ENCODE measurements at places on chromosomes 11 and 22.

DNA sequence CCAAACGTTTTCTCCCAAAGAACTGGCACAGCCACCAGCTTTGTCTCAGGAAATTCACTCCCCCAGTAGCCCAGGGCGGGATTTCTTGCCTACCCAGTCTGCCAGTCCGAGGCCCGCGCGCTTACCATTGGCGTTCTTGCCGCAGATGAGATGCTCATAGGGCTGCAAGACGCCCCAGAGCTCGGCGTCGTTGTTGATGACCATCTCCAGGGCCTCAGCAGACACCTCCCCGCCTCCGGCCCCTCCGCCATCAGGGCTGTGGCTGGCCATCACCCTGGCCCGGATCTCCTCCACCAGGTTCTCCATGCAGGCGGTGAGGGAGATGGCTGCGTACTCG, 1.3 kb downstream of the ABTB2 start:
- no peak for DNase-seq

DNA sequence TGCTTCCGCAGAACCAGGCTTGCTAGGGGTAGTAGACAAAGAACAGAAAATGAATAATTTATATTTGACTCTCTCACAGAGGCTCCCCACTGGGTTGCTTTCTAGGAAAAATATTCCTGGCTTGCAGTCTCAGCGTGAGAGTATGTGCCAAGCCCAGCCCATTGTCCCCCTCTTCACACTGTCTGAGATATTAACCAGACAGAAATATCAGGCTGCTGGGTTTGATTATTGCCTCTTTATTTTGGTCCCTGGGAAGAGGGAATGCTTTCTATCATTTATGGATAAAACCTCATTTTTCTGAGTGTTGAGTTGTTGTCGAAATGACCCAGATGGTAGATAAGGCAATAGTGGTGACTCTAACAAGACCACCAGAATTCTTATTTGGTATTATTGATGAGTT, 367.9 kb downstream of the METTL15 start:
- DNase-seq, result no peak

GRCh38 chr22:37166675-37167066, 17.0 kb upstream of the IL2RB start:
- peak; percentile 84 for DNase-seq

DNA sequence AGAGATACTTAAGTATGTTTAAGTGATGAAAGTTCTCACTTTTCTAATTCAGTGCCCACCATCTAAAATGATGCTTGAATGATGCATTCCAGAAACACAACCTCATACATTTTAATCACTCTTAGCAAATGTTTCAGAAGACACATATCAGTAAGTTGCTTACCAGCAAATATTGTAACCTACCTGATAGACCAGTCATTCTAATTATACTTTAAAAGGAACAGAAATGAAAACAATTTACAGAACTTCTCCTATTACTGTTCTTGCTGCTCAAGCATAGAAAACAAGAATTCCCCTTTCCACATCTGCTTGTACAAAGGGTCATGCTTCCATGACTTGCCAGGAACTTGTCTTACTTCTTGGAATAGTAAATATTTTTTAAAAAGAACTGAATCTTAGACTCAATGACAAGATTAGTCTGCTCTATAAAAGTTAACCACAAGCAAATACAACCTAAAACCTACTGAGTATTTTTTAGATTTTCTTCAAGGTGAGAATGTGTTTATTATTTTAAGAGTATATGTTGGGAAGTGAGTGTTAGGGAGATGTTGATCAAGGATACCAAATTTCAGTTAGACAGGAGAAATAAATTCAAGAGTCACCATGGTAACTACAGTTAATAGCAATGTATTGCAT, 82.0 kb upstream of the SC5D start:
- DNase-seq, result no peak

GRCh38 chr11:96704847-96705246, 315.0 kb downstream of the JRKL start:
- DNase-seq, result no peak

DNA sequence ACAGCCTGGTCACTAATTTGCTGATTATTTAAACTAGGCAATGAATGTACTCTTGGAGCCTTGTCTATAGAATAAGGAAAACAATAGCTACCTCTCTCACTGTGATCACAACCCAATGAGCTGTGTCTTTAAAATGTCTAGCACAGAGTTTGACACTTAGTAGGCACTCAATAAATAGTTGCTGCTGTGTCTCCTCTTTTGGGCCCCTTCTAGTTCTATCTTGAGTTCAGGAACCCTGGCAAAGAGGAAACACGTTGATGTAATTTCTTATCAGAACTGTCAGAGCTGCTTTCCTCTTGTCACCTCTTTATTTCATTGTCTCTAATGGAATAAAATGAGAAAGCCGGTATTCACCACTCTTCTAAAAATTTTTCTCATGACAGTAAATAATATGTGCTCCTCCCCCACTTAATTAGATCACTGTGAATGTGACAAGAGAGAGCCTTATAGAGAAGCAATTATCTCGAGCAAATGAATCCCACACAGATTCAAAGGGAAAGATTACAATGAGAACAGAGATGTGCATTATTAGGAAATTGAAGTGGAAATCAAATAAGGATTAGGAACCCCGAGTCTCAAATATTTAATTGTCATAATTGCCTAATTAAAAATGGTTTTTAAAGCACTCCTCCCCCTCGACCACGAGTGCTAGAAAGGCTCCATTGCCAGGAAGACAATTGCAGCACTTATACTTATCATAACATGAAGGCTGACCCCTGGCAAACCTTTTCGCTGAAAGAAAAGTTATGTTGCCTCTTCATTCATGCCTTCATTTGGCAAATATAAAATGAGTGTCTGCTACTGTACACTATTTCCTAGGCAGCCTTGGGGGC, 175.0 kb upstream of the BDNF start:
- DNase-seq, result no peak

Data from CD4-positive, alpha-beta T cell treated with Interleukin-21 for 1 hour (primary cell).